ENCODE measurements at places on chromosomes 5 and 9. TPM values are rescaled to one million over a fixed set of nuclear protein-coding genes. Genes with fewer than 3 reads are reported as not detected.
A peak's percentile ranks its signal among the peaks of the same experiment; 100 is the strongest.

The NR5A1 gene
- total RNA-seq = not detected

DNA sequence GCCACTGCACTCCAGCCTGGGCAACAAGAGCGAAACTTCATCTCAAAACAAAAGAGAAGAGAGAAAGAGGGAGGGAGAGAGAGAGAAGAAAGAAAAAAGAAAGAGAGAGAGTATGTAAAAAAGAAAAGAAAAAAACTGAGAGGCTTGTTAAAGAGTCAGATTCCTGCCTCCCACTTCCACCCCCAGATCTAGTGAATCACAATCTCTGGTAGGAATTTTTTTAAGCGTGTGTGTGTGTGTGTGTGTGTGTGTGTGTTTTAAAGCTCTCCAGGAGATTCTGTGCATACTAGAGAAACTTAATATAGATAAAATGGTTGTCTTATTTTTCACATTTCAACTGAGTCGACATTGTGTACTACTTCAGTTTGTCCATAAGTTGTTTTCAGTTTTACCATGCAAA, 32.0 kb downstream of the SAR1B start:
- DNase-seq = no peak

The PRKAA1 gene
- 40.7 TPM for total RNA-seq

DNA sequence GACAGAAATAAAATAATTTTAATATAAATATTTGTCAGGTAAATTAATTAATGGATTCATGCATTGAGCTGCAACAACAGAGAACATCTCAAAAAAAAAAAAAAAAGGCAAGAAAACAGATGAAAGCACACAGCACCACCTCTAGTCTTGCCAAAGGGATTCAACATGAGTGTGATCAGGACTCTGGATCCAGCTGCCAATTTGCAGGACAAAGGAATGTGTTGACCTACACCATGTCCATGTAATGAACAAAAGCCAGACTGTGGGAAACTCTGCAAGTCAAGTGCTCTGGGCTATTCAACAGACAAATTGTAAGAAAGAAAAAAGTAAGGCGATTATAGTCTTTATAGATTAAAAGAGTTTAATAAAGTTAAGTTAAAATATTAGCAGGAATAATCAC, 769.3 kb downstream of the TLR4 start:
- no peak for DNase-seq

DNA sequence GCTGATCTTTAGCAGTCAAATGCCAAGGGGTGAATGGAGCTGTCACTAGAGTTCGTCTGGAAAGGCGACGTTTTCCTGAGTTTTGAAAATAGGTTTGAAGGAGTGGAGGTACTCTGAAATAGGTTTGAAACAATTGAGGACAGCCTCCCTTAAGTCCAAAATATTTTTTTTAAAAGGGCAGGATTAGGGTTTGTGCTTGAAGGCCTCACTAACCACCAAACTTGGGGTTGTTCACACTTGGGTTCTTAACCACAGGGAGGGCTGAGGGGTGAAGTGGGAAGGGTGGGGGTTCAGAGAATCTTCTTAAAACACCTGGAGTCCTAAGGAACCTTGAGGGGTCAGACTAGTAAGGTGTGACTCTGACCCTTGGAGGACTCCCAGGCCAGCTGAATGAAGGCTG, 3.5 kb upstream of the PCDH12 start:
- DNase-seq = no peak

- DNase-seq = no peak
Measured at GRCh38 chr9:79660615-79661014, 88.8 kb downstream of the TLE4 start.

GRCh38 chr5:126852841-126853271, 75.9 kb downstream of the LMNB1 start:
- no peak for DNase-seq

DNA sequence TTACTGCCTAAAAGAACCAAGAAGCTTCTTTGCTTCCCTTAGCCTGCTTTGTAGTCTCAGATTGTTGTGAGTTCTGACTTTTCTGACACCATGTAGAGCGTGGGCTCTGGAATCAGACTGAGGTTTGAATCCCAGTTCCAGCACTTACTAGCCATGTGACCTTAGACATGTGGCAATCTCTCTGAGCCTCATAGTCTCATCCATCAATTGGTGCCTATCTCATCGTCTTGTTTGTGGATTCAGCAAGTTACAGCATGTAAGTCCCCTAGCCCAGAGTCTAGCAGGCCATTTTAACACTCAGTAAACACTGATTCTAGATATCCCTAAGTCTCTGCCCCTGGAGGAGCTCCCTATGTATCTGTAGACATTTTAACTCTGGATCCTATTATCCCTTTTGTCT, 94.7 kb downstream of the ANGPTL2 start:
- DNase-seq = no peak

DNA sequence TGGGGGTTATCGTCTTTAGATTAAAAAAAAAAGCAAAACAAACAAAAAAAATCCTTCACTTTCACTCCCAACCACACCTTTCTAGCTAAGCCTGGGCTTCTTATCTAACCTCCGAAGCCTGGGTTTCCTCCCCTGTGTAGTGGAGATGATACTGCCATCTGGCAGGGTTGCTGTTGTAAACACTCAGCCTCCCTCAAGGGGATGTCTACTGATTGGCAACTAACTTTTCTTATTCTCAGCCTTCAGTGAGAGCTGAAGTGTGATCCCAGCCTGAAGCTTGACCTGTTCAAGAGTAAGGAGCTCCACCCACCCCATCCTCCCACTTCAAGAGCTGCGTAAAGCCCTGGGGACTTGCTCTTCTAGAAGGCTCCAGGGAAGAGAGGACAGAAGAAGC, 21.5 kb upstream of the WWC1 start:
- DNase-seq = no peak

- DNase-seq = no peak
Measured at GRCh38 chr5:1320436-1321344, 24.2 kb downstream of the CLPTM1L start.

GRCh38 chr9:137295238-137295811, 6.7 kb downstream of the NRARP start:
- peak; percentile 19 for DNase-seq

The PLEKHG4B gene
- total RNA-seq = not detected

- no peak for DNase-seq
Measured at GRCh38 chr5:91061946-91062562, 321.1 kb downstream of the ARRDC3 start.

The NUTM2F gene
- total RNA-seq = not detected

The GRIA1 gene
- 0.49 TPM for total RNA-seq

The MROH2B gene
- total RNA-seq = not detected

The DMGDH gene
- total RNA-seq = 1.8 TPM

The KCNMB1 gene
- total RNA-seq = 1.1 TPM

DNA sequence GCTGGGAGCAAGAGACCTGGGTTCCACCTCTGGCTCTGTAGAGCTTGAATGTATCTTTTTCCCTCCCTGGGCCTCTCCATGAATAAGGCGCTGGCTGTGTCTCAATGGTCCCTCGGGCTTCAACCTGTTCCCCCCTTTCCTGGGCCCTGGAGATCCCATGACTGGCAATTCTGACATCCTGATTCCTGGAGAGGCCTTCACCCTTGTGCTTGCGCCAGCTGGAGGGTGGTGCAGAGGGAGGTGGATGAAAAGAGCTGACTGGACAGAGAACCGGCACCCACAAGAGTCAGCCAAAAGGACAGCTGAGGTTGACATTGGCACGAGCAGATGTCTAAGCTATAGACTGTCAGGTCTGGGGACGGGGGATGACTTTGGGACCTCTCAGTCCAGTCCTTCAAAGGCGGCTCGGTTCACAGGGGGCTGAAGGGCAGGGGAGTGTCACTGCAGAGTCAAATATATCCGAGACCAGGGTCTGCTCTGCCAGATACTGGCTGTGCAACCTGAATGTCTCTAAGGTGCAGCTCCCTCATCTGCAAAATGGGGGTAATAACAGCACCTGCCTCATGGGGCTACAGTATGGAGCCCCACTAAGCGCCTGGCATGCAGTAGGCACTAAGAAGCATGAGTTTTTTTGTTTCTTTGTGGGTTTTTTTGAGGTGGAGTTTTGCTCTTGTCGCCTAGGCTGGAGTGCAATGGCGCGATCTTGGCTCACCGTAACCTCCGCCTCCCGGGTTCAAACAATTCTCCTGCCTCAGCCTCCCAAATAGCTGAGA, 13.8 kb downstream of the DNM1 start:
- DNase-seq = no peak

GRCh38 chr5:111930905-111931461, 174.0 kb upstream of the NREP start:
- DNase-seq = no peak

The GZMA gene
- 0.38 TPM for total RNA-seq

DNA sequence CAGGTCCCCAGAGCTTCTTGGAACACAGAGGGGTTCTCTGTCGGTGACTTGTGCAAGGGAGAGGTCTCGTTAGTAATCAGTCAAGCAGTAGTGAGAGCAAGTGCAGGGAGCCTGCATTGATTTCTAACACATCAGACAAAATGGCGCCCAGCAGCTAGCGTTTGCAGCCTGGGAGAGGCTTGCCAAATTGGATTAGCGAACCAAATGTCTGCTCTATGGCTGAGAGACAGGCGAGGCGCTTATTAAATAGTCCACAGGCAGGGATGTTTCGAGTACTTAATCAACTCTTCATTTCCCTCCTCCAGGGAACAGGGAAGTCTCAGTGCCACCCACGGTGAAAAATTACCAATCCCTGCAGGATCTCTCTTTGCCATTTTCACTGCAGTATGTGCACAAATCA, 131.4 kb upstream of the SHB start:
- no peak for DNase-seq

- no peak for DNase-seq
Measured at GRCh38 chr5:23528677-23529076, 21.3 kb downstream of the PRDM9 start.

The PALM2AKAP2 gene
- total RNA-seq = 86.8 TPM

The NSUN2 gene
- total RNA-seq = 36.1 TPM

DNA sequence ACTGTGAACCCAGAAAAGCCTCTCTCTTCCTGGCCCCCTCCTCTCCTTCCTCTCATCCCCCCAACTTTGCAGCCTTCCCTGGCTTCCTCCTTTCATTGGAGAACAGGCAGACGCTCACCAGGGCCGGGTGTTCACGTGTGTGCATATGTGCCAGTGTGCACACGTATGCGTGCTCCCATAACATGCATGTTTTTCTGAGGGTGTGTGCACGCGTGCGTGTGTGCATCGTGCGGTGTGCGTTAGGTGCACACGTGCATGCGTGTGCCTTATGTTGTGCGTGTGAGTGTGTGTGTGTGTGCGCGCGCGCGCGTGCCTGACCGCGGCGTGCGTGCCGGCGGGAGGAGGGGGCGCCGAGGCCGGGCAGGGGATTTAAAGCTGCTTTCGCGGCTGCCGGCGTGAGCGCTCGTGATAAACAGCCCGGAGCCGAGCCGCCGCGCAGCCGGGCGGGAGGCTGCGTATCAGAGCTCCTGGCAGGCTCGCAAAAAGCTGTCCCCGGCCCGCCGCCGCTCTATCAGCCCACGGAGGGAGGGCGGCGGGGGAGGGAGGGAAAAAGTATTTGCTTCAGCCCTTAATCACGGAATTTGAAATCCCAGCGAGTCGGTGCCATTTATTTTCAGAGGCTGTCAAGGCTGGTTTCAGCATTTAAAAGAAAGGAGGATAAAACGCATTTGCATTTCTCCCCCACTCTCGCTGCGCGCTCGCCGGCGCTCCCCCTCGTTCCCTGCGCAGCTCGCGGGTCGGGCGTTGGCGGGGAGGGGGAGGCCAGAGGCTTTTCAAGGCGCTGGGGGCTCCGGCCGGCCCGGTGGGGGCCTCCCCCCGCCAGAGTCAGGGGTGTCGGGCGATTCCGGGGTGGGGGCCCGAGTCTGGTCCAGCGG, 183.9 kb downstream of the C9orf50 start:
- DNase-seq = peak; percentile 76

DNA sequence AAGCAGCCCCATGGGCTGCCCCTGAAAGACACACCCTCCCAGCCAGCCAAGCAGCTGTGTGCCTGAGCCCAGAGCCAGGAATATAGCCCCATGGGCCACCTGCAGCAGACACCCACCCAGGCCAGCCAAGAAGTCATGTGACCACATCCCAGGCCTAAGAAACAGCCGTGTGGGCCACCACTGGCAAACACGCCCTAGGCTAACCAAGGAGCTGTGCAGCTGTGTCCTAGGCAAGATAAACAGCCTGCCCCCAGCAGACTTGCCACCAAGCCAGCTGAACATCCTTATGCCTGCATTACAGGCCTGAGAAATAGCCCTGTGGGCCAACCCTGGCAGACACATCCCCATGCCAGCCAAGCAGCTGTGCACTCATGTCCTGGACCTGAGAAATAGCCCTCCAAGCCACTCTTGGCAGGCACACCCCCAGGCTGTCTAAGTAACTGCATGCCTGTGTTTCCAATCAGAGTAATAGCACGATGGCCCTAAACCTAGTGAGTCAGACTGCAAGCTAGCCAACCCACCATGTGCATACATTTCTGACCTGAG, 143.0 kb downstream of the ADAMTS6 start:
- no peak for DNase-seq

The LAMC3 gene
- 0.20 TPM for total RNA-seq

The KIF2A gene
- total RNA-seq = 11.9 TPM

GRCh38 chr9:69199769-69200470, 25.8 kb downstream of the TJP2 start:
- DNase-seq = no peak

- DNase-seq = no peak
Measured at GRCh38 chr5:75337366-75338021, 474 bp downstream of the HMGCR start.

DNA sequence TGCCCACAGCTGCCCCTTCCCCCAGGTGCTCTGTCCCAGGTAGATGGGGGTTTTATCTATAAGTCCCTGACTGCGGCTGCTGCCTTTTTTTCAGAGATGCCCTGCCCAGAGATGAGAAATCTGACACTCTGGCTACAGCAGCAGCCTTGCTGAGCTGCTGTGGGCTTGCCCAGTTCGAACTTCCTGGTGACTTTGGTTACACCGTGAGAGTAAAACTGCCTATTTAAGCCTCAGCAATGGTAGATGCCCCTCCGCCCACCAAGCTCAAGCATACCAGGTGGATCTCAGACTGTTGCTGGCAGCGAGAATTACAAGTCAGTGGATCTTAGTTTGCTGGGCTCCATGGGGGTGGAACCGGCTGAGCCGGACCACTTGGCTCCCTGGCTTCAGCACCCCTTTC, 56.8 kb downstream of the MINAR2 start:
- no peak for DNase-seq

The RGS7BP gene
- 2.4 TPM for total RNA-seq

All from heart right ventricle (tissue), 16 donors.